Thoracic aorta (tissue), 2 donors: ENCODE measurements at places on chromosomes 16 and 17. TPM values are rescaled to one million over a fixed set of nuclear protein-coding genes. Genes with fewer than 3 reads are reported as not detected.

The RCVRN gene
- not detected for total RNA-seq

The SSTR5 gene
- total RNA-seq = 3.8 TPM

The OTOA gene
- not detected for total RNA-seq

The SNX20 gene
- 4.6 TPM for total RNA-seq

The DNAH9 gene
- total RNA-seq = not detected

The MAP1LC3B gene
- 65.4 TPM for total RNA-seq

The SPNS3 gene
- total RNA-seq = not detected

DNA sequence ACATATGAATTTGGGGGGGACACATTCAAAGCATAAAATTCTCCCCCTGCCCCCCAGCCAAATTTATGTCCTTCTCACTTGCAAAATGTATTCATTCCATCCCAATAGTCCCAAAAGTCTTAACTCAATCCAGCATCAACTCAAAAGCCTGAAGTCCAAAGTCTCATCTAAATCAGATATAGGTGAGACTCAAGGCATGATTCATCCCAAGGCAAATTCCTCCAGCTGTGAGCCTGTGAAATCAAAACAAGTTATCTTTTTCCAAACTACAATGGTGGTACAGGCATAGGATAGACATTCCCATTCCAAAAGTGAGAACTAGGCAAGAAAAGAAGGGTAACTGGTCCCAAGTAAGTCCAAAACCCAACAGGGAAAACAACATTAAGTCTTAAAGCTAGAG is 5.9 kb upstream of the GOSR2 start:
- no peaks in the 10 kb centered on the region for H3K36me3 ChIP-seq
- no peak overlapping the region for H3K4me3 ChIP-seq

GRCh38 chr16:27174798-27175197 is 28.5 kb upstream of the KDM8 start:
- no peaks in the 10 kb centered on the region for H3K36me3 ChIP-seq
- DNase-seq = no peak
- no peaks in the 10 kb centered on the region for H3K4me1 ChIP-seq
- H3K27ac ChIP-seq = no peak overlapping the region
- no peak overlapping the region for H3K4me3 ChIP-seq

- H3K36me3 ChIP-seq = peaks cover 31% of the 10 kb centered on the region
- H3K4me1 ChIP-seq = peaks cover 17% of the 10 kb centered on the region
- DNase-seq = no peak
- H3K4me3 ChIP-seq = peak overlapping the region; percentile 18
- H3K27me3 ChIP-seq = no peaks in the 10 kb centered on the region
These were observed 41.7 kb downstream of the ZZEF1 start for GRCh38 chr17:4100883-4101756.

- no peaks in the 10 kb centered on the region for H3K4me1 ChIP-seq
- no peak for DNase-seq
- H3K36me3 ChIP-seq = no peaks in the 10 kb centered on the region
- H3K27me3 ChIP-seq = no peaks in the 10 kb centered on the region
- no peak overlapping the region for H3K27ac ChIP-seq
- H3K4me3 ChIP-seq = no peak overlapping the region
These were observed 80.9 kb downstream of the CACNG3 start for GRCh38 chr16:24337013-24337412.

DNA sequence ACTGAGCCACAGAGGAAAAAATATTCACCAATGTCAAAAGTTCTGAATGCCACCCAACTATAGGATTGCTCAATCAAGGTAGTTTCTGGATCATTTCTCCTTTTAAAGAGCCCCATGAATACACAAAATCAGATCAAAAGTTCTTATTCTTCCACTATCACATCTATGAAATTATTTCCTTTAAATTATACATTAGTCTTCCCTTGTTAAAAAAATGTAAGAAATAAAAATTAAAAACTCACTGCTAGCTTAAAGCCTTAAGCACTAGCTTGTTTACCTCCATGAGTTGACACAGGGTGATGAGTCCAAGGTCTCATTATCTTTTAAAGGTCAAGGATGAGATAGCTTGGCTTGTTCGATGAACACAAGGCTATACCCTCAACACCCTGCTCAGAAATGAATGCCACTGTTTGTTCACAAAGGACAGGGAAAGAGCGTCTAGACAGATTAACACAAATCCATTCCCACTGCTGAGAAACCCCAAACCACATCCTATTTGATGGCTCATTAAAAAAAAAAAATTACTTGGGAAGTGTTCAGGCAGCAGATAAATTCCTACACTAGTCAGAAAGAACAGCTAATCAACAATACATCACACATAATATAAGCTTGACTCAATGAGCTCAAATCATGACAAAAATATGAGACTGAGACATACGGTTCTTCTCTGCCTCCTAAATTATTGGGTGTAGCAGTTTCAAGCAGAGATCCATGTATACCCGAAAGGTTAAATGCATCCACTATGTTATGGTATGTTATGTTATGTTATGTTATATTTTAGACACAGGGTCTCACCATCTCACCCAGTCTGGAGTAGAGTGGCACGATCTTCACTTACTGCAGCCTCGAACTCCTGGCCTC is 118.9 kb downstream of the PARN start:
- no peaks in the 10 kb centered on the region for H3K27me3 ChIP-seq
- H3K4me3 ChIP-seq = no peak overlapping the region
- no peak for DNase-seq
- H3K36me3 ChIP-seq = no peaks in the 10 kb centered on the region
- H3K4me1 ChIP-seq = peaks cover 8% of the 10 kb centered on the region

DNA sequence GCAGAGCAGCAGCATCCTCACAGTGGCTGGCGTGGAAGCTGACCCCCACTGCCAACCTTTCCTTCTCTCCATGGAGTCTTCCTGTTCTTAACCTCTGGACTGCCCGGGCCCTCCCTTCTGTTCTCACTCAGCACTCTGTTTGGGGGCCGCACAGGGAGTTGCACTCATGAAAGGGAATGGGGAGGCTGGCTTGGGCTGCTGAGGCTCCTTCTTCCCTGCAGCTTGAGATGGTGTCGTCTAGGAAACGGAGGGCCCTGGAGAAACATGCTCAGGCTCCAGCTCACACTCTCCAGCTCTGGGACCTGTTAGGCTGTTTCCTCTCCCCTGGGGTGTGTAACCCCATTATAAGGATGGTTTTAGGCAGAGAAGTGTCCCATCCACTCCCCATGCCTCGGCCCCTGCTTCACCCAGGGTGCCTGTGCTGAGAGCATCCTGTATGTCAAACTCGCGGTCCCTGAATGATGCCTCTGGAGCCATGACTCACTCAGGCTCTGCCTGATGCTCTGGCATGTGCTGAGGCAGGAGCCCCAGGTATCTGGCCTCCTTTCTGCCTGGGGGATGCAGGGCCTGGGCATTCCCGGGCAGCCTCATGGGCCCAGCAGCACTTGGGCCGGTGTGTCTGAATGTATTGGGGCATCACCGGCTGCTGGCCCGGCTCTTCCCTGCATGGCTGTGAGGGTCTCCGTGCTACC is 18.9 kb downstream of the TMEM94 start:
- no peaks in the 10 kb centered on the region for H3K27me3 ChIP-seq
- H3K36me3 ChIP-seq = peaks cover 9% of the 10 kb centered on the region
- H3K27ac ChIP-seq = peak overlapping the region; percentile 72
- DNase-seq = no peak

DNA sequence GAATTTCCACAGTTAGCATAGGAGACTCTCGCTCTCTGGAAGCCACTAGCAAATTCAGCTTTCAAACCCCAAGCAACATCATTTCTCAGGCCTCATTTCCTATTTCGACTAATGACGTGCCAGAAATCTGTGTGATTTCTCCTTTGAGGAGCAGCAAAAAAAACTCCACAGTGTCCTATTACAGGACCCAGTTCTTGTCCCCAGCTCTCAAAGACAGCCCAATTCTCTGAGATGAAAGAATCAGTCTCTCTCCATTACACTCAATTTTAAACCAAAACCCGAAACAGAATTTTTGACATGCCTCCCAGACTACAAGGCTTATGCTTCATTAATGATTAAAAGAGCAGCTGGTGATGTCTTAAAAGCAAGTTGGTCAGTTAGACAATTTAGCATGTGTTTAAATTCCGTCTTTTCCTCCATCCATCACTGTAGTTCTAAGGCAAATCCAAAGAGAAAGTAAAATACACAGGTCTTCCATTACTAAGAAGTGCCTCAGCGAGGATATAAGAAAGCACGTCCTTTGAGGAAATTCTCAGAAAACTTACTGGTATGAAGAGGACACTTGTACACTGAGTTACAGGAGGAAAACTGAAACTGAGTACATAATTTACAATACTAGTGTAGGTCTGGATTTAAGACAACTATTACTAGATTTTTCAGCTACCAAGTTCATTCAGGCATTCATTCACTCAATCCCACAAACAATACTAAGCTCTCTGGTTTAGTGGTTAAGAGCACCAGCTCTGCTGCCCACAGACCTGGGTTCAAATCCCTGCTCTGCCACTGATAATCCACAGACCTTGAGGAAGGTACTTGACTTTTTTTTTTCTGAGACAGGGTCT is 12.5 kb downstream of the TOM1L2 start:
- no peaks in the 10 kb centered on the region for H3K36me3 ChIP-seq
- H3K4me3 ChIP-seq = peak overlapping the region; percentile 47
- H3K4me1 ChIP-seq = peaks cover 25% of the 10 kb centered on the region
- no peaks in the 10 kb centered on the region for H3K27me3 ChIP-seq
- no peak for DNase-seq

DNA sequence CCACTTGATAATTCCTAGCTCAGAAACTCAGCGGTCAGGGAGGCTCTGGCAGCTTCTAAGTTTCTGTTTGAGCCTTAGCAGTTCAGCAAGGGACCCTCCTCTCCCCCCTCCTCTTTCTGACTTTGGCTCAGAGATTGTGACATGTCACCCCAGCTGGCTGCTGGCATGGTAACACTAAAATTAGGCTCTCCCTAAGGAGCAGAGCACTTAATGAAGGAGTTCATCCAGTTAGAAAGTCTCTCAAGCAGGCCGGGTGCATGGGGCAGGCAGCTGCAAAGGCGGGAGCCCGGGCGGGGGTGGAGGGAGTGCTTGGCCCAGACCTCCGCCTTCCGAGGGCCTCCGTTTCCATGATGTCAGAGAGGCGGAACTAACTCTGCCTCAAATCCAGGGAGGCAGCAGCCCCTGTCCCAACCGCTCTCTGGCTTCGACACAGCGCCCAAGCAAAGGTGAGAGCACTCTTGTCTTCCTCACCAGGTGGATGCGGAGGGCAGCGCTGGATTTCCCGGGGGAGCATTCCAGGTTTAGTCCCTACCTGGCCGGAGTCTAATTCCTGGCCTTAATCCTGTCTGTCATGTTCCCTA is 128.0 kb upstream of the PLCG2 start:
- H3K27ac ChIP-seq = no peak overlapping the region
- H3K27me3 ChIP-seq = no peaks in the 10 kb centered on the region
- H3K36me3 ChIP-seq = no peaks in the 10 kb centered on the region
- H3K4me3 ChIP-seq = no peak overlapping the region

- DNase-seq = no peak
- no peak overlapping the region for H3K27ac ChIP-seq
- no peaks in the 10 kb centered on the region for H3K36me3 ChIP-seq
- peaks cover 21% of the 10 kb centered on the region for H3K4me1 ChIP-seq
These were observed 3.0 kb upstream of the TAC4 start for GRCh38 chr17:49850772-49851386.

- no peak overlapping the region for H3K27ac ChIP-seq
- no peaks in the 10 kb centered on the region for H3K27me3 ChIP-seq
- no peak for DNase-seq
These were observed 367.1 kb downstream of the SOX9 start for GRCh38 chr17:72487731-72488494.

GRCh38 chr16:3022684-3023414 is 893 bp downstream of the HCFC1R1 start:
- no peaks in the 10 kb centered on the region for H3K4me1 ChIP-seq
- H3K27ac ChIP-seq = peak overlapping the region; percentile 94
- H3K4me3 ChIP-seq = peak overlapping the region; percentile 98
- DNase-seq = peak; percentile 45
- H3K27me3 ChIP-seq = no peaks in the 10 kb centered on the region
- H3K36me3 ChIP-seq = peaks cover 12% of the 10 kb centered on the region

- DNase-seq = no peak
- no peak overlapping the region for H3K4me3 ChIP-seq
- H3K4me1 ChIP-seq = no peaks in the 10 kb centered on the region
- H3K36me3 ChIP-seq = no peaks in the 10 kb centered on the region
- H3K27me3 ChIP-seq = no peaks in the 10 kb centered on the region
These were observed 9.9 kb downstream of the C17orf67 start for GRCh38 chr17:56823848-56824247.

- H3K4me3 ChIP-seq = no peak overlapping the region
- no peaks in the 10 kb centered on the region for H3K27me3 ChIP-seq
- no peak for DNase-seq
- no peak overlapping the region for H3K27ac ChIP-seq
These were observed 18.1 kb downstream of the MMP15 start for GRCh38 chr16:58043571-58044155.

DNA sequence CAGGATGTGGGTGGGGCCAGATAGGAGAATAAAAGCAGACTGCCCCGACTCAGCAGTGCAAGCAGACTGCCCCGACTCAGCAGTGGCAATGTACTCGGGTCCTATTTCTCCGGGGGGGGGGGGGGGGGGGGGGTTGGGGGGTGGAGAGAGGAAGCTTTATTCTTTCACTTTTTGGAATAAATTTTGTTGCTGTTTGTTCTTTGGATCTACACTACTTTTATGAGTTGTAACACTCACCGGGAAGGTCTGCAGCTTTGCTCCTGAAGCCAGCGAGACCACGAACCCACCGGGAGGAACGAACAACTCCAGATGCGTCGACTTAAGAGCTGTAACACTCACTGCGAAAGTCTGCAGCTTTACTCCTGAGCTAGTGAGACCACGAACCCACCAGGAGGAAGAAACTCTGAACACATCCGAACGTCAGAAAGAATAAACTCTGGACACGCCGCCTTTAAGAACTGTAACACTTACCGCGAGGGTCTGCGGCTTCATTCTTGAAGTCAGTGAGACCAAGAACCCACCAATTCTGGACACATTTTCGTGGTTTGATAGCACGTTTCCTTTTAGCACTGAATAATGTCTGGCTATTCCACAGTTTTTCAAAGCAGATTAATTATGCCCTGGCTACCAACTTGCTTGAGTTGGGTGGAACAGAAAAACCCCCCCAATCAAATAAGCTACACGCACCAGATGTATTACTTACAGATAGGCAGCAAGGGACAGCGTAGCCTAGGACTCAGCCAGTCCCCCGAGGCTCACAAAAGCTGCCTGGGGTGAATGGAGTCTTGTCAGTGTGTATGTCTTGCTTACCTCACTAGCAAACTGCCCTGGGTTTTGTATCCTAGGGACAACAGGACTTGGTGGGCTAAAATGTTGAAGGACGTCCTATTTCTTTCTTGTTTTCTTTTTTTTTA is 11.9 kb downstream of the FZD2 start:
- no peak for DNase-seq
- no peaks in the 10 kb centered on the region for H3K27me3 ChIP-seq
- H3K4me3 ChIP-seq = no peak overlapping the region
- no peaks in the 10 kb centered on the region for H3K4me1 ChIP-seq
- H3K36me3 ChIP-seq = no peaks in the 10 kb centered on the region
- H3K27ac ChIP-seq = no peak overlapping the region
